T47D (cell line): ENCODE measurements at places on chromosomes 16 and 17.

DNA sequence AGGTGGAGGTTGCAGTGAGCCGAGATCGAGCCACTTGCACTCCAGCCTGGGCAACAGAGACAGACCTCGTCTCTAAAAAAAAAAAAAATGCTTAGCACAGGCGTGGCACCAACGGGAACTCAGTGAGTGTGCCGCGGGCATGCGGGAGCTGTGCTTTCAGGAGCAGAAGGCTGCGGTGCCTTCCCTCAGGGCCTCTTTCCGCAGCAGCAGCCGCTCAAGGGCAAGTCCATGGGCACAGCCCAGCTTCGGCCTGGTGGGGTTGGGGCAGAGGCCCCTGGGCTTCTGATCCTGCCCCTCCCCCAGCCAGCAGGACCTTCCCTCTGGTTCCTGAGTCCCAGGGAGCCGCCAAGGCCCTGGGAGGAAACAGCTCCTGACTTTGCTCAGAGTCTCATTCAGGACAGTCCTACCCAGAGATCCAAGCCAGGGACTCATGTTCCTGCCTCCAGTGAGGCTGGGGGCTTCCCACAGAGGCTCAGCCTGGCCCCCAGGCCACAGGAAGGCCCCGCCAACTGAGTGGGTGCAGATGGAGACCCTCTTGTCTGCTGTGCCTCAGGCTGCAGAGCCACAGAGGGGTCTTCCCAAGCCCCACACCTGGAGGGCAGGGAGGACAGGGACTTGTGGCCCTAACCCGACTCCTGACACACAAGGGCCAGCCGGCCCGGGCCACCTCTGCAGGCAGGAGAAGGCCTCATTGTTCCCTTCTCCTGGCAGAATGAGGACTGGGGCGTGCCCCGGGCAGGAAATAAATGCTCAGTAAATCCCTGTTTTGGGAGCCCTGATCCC is 3.3 kb upstream of the ZG16B start:
- DNase-seq: no peak

- DNase-seq: no peak
Observed at GRCh38 chr16:82071421-82071820, 36.4 kb downstream of the HSD17B2 start.

GRCh38 chr16:87954361-87954760 is 3.1 kb downstream of the BANP start:
- DNase-seq: no peak

DNA sequence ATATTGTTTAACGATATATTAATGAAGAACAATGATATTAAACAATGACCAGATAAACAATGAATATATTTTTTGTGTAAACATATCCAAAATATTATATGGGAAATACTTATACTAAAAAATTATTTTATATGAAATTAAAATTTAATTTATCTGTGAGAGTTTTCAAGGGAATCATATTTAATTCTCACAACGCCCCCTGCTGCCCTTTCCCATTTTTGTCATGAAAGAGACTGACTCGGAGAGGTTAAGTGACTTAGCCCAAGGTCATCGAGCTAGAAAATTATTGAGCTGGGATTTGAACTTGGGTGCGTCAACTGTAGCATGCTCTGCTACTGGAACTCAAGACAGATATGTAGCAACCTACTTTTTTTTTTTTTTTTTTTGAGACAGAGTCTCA is 7.2 kb upstream of the MYCBPAP start:
- DNase-seq: no peak
